ENCODE measurements at places on chromosomes 7 and 10. TPM values are rescaled to one million over a fixed set of nuclear protein-coding genes. Genes with fewer than 3 reads are reported as not detected.

DNA sequence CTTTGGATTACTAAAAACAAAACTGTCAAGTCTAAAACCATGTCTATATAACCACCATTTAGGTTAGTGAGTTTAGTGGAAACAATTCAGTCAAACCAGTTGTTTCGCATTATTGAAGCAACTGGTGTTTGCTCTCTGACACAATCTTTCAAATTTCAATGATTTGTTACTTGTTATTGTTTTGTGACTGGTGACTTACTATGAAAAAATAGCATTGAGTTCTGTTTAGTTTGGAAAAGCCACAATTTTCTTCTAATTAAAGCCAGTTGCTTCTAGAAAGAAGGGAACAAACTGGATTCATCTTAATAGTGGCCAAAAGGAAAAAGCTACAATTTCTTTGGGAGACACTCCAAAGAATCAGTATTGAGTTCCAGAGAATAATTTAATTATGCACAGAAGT, 30.4 kb downstream of the LAMB4 start:
- no peak for DNase-seq

Gene ACTL6B
- 95.2 TPM for total RNA-seq

GRCh38 chr10:129465796-129466702, 992 bp upstream of the MGMT start:
- no peak for DNase-seq

DNA sequence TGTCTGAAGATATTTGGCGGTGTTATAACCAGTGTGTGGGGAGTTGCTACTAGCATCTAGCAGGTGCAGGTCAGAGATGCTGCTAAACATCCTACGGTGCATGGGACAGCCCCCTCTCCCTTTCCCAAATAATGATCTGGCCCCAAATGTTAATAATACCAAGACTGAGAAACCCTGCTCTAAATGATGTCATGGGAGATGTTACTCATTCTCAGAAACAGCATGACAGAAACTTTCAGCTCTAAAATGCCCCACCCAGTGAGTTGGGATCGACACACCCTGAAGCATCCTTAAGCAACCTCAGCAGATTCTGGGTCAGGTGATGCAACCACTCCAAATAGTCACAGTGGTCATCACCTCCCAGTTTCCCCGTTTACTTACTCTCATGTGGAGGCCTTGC, 108.8 kb upstream of the MPP7 start:
- no peak for DNase-seq

Gene CPED1
- not detected for total RNA-seq

Gene CALHM1
- total RNA-seq, result not detected
